ENCODE measurements at places on chromosomes 16 and 17. TPM values are rescaled to one million over a fixed set of nuclear protein-coding genes. Genes with fewer than 3 reads are reported as not detected.

DNA sequence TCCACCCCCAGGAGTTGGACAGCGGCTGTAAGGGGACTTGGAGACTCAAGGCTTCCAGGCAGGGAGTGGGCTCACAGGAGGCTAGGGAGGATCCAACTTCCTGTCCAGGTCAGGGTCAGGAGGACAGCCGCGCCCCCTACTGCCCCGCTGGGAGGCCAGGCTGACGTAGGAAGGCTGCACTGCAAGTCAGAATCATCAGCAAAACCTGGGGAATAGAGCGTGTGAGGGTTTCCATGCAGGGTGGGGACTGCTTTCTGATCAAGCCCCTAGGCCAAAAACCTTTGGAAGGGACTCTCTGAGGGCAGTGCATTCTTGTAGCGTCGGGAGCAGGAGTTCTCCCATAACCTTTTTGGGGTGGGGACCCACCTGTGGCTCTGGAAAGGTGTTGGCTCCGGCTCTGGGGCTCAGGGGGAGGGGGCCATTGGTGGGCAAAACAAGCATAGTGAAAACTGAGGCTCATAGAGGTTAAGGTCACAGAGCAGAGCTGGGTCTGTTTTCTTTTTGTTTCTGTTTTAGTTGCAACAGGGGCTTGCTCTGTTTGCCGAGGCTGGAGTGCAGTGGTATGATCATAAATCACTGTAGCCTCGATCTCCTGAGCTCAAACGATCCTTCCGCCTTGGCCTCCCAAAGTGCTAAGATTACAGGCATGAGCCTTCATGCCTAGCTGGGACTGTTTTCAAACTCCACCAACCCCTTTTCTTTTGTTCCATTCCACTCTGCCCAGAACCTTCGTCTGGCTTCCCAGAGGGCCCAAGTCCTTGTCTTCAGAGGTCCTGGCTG is 22.1 kb downstream of the RAI1 start:
- no peak for DNase-seq

- DNase-seq = no peak
Observed at GRCh38 chr16:85935391-85935973, 36.5 kb downstream of the IRF8 start.

DNA sequence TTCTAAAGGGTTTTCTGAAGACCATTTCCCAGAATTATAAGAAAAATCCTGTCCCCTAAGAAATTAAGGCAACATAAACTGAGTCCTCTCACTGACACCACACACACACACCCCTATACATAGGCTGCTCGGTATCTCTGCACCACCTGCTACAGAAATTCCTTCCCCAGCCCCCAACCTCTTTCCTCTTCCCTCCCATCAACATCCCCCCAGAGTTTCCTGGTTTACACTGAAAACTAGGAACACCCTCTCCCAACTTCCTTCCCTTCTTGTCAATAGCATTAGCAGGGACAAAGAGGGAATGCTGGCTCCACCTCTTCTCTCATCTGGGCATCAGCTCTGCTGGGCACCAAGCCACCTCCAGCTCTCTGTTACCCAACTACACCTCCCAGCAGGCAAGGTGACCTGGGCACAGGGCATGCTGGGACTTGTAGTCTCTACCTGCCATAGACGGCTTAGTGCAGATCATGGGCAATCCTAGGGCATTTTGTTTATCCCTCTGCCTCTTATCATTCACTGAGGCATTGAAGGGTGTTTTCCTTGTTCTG is 15.7 kb downstream of the CAVIN1 start:
- peak; percentile 85 for DNase-seq

DNA sequence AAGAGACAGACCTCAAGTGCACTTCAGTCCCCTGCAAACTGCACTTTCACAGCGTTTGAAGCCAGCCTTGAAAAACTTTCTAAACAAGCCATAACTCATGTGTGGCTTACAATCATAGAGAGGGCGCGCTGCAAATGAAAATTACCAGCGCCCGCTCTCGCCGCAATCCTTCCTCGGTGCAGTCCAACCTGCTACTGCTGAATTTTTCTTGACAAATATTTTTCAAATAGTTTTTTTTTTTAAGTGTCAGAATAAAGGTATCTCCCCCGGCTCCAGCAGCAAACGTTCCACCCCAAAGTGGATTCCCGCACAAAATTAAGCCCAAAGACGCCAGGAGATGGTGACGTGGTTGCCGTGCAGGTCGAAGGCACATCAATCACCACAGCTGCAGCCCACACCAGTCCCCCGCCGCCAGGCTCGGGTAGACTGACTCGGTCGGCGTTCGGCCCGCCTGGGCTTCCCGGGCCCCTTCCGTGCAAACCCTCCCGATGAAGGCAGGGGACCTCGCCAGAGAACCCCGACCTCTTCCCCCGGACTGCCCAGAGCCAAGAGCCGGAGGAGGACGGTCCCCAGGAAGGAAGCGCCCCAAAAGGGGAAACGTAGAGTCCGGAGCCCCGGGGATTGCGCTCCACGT is 630 bp downstream of the GRB2 start:
- peak; percentile 88 for DNase-seq

- DNase-seq = peak; percentile 62
Observed at GRCh38 chr17:70169709-70170597, 621 bp downstream of the KCNJ2 start.

GRCh38 chr17:45144199-45145034 is 3.9 kb upstream of the HEXIM1 start:
- DNase-seq = peak; percentile 76

- no peak for DNase-seq
Observed at GRCh38 chr17:20246692-20247091, 220.6 kb downstream of the LGALS9B start.

LRRC3C gene
- total RNA-seq = not detected

TBC1D3L gene
- 12.1 TPM for total RNA-seq

HASPIN gene
- total RNA-seq = 1.9 TPM
